ENCODE measurements at places on chromosomes 7 and 10.

- DNase-seq, result no peak
Measured at GRCh38 chr10:74282151-74282847, 131.3 kb downstream of the ADK start.

- no peak for DNase-seq
Measured at GRCh38 chr7:84176716-84177115, 17.9 kb downstream of the SEMA3A start.

DNA sequence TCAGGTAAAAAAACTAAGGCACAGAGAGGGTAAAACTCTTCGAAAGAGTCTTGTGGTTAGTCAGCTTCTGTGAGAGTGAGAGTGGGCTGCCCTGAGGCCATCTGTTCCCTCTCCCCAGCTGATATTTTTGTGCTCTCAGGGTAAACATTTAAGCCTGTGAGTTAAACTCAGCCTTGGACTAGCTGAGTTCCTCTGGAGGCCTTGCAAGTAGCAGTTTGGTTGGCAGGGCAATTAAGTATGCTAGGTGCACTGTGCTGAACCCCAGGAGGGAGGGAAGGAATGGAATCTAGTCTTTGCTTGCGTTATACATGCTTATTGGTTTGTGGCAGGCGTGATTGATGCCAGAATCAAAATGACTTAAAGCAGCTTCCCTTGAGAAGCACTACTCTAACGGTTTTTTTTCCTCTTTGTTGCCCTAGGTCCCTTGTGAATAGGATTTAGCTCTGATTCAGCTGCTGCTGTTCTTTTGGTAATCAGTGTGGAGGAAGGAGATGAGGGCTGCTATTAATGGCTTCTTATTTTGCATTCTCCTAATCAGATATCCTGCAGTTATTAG lies 140.2 kb downstream of the AUTS2 start:
- no peak for DNase-seq

- no peak for DNase-seq
Measured at GRCh38 chr7:23347682-23348180, 48.6 kb downstream of the MALSU1 start.

GRCh38 chr7:149880638-149881311 lies 7.0 kb downstream of the ATP6V0E2 start:
- DNase-seq, result no peak

GRCh38 chr10:80144696-80145131 lies 12.2 kb downstream of the PLAC9 start:
- DNase-seq, result no peak

DNA sequence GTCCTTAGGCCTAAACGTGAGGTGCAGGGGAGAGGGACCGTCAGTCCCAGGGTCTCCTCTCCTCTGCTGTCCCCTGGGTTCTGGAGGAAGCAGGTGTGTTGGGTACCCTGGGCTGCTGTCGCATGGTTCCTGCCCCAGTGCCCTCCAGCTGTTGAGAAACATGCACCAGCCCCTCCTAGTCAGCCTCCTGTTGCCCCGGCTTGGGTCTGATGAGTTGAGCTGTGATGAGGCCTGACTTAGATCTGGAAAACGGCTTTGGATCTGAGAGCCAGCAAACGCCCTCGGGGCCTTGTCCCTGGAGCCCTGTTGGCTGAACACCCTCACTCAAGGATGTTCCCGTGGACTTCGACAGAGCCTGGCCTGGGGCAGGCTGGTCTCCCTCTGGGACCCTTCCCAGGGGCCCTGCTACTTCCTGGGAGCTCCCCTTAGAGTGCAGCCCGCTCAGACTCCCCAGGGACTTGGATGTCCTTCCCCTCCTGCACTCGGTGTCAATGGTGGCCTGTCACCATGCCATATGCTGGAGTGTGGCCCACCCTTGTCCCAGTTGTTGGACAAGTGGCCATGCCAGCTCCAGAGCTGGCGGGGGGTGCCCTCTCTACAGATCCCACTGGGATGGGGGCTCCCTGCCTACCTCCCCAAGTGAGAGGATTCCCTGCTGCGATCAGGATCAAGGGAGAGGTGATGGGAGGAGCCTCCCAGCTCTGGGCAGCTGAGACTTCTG lies 12.3 kb downstream of the ZNF316 start:
- DNase-seq, result no peak

DNA sequence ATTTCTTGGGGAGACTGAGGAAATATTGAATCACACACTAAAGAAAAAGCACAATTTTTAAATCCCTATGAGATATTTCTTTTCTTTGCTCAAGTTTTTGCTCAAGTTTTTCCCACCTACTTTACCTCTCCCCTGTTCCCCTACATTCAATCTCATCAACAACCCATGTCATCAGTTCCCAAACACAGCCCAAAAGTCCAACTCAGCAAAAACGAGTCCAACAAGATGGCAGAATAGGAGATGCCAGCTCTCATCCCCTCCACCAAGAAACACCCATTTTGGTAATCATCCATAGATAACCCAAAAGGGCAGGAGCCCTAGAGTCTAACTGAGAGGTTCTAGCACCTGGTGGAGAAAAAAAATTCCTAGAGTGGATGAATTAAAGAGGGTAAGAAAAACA lies 152.5 kb upstream of the GHITM start:
- DNase-seq, result no peak

GRCh38 chr7:155300641-155301452 lies 3.2 kb downstream of the INSIG1 start:
- DNase-seq, result no peak

DNA sequence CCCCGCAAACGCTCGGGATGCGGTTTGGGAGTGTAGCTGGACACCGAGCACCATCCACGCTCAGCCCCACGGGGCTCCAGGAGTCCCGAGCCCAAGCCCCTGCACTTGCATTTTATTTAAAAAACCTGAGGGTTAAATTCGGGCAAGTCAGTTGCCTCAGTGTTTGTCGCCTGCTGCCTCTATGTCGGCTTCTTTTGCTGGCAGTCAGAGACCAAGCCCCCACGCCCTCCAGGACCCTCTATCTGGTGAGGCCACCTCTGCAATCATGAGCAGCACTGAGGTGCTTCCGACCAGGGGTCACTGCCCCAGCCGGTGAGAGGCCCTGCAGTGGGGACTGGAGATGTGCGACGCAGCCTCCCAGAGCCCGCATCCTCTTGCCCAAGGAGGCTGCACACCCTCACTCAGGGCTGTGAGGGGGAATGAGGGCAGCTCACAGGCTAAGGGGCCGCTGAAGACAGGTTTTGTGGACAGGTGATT lies 13.3 kb upstream of the ZNF273 start:
- DNase-seq, result no peak

GRCh38 chr10:92303096-92303495 lies 12.1 kb downstream of the MARCHF5 start:
- no peak for DNase-seq

DNA sequence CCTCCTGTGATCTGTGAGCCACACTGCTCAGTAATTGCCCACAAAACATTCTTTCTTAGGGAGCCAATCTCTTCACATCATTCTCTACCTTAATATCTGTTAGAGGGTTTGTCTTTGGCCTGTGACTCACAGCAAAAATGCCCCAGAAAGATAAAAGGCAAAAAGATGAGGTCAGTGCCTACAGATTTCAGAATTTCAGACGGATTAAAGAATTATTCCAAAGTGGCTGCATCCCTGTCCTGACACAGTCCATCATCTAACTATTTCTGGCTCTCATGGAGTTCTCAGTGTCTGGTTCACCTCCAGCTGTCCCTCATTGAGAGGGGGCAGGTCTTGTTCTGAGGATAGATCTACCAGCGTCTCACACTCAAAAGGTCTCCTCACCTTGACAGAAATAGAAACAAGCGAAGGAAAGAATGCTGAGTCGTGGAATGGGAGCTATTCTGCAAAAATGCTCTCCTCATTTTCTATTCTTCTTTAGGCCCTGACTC lies 138.5 kb upstream of the AOAH start:
- no peak for DNase-seq

DNA sequence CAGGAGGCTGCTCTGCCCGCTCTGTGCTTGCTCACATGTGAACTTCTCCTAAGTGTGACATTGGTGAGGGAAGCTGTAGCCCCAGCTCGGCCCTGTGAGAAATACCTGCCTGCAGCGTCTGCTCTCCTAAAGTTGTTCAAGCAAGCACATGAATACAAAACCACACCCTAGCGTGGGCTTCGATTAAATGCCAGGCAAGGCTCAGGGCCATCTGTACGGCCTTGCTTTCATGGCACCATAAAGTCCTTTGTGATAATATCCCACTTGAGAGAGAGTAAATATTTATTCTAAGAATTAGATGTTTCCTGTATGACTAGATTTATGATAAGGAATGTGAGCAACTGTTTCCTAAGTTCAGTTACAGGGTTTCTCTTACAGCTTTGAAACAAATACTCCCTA lies 262.8 kb upstream of the KLF14 start:
- peak; percentile 84 for DNase-seq

GRCh38 chr7:81534996-81535395 lies 234.9 kb downstream of the HGF start:
- DNase-seq, result no peak

DNA sequence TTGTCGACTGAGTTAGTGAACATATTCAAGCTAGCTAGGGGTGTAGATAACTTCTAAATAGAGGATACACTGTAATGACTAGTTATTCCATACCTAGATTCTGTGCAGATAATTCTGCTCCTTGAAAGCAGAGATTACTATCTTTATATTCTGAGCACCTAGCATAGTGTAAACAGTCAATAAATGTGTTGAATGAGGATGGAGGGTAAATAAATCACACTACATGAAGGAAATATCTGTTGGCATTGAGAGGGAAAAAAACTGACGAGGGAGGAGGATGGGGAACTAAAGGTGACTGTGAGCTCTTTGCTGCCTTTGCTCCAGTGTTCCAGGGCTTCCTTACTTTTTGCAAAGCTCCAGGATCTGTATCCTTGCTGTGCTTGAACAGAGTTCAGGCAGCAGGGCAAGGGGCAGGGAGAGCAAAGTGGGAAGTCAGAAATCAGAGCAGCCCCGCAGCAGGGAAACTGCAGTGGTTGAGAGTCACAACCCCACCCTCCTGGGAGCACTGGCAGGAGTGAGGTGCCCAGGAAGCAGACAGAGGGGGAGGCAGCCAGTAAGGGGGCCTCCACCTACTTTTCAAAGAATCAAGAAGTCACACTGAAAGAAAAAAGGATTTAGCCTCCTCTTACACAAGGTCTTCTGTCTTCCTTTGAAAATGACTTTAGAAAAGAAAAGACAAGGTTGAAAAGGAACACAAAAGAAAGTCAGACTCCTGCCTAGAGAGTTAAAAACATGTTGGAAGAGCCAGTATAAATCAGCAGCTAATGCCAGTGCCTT lies 71.8 kb upstream of the LRRN3 start:
- DNase-seq, result no peak

DNA sequence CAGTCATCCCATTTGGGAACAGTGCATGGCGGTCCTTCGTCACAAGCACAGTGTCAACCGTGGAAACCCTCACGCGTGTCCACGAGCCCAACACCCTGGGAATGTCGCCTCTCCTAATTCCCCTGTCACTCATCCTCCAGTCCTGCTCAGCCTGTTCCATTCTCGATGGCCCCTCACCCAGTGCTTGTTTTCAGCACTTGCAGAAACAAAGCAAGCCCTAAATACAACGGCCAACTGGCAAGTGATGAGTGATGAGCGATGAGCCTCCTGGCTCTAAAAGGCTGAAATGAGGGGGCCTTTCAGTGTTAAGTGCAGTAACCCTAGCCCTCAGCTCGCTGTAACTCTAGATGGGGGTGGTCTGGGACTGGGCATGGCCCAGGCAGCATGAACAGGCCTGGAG lies 22.6 kb downstream of the NKX2-3 start:
- no peak for DNase-seq

DNA sequence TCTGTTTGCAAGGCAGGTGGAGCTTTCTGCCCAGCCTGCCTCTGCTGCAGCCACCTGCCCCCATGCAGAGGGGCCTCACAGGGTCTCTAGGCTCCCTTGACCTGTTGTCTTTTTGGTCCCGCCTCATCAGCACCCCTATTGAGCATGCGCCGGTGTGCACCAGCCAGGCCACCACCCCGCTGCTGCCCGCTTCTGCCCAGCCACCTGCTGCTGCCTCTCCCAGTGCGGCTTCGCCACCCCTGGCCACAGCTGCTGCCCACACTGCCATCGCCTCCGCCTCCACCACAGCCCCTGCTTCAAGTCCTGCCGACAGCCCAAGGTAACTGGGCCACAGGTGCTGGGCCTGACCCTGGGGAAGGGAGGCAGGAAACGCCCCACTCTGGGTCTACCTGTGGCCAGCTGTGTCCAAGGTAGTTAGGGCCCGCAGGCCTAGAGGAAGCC lies 38.1 kb downstream of the LDB3 start:
- DNase-seq, result no peak

- no peak for DNase-seq
Measured at GRCh38 chr7:12103948-12104347, 107.1 kb upstream of the TMEM106B start.

- DNase-seq, result no peak
Measured at GRCh38 chr7:88546808-88547207, 212.7 kb upstream of the ZNF804B start.

DNA sequence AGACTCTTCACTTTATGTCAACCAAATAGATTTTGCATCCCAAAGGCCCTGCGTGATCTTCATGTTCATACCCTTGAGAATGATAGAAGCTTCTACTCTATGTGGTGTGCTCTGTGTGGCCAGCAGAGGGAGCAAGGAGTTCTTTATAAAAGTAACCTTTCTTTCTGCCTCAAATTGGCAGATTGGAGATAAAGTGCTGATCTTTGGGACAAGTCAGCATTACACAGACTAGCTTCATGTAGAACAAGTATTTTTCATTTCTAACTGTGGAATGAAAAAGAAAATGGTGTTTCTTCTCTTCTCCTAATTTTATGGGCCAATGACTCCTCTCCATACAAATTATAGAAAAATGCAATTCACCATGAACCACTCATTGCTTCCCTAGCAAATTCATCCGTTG lies 1214.1 kb downstream of the SORCS1 start:
- no peak for DNase-seq

GRCh38 chr10:112712536-112712935 lies 237.5 kb upstream of the TCF7L2 start:
- DNase-seq, result no peak

DNA sequence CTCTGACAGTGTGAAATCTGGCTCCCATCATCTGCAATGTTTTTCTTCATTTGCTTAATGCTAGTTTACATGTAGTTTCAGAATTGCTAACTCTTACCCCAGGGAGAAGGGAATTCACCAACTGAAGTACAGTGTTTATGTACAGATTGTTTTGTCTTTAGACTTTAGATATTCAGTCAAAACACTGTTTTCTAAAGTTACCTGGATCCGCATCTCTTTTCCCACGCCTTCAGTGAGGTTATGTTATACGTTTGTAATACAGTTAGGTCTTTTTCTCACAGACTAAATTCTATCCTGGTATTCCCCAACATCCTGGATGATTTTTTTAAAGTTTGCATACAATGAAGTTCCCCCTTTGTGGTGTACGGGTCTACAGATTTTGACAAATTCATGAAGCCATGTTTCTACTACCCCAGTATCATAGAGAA lies 3.2 kb upstream of the LYZL1 start:
- no peak for DNase-seq

GRCh38 chr10:131764929-131765328 lies 135.9 kb upstream of the PPP2R2D start:
- DNase-seq, result no peak

- DNase-seq, result no peak
Measured at GRCh38 chr10:72735288-72735936, 43.5 kb downstream of the MCU start.

DNA sequence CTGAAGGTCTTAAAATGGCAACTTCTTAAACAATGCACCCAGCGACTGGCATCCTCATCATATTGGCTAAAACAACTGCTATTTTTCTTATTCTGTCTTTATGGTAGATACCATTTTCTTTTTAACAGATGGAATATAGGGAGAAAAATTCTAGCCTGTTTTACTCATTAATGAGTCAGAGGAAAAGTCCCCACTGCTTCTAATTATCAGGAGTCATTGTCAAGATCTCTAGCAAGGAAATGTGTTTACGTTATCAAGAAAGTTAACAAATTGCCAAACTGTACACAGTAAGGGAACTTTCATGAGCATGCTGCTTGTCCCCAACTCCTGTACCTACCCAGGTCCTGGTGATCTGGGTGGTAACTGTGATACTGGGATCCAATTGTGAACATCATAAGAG lies 117.7 kb upstream of the KIAA1217 start:
- no peak for DNase-seq

Data from NCI-H1105 (cell line).